GM23248 (cell line): ENCODE measurements at places on chromosomes 1 and 21.

- DNase-seq, result peak; percentile 22
These were observed 233.8 kb upstream of the JUN start for GRCh38 chr1:59017501-59018231.

DNA sequence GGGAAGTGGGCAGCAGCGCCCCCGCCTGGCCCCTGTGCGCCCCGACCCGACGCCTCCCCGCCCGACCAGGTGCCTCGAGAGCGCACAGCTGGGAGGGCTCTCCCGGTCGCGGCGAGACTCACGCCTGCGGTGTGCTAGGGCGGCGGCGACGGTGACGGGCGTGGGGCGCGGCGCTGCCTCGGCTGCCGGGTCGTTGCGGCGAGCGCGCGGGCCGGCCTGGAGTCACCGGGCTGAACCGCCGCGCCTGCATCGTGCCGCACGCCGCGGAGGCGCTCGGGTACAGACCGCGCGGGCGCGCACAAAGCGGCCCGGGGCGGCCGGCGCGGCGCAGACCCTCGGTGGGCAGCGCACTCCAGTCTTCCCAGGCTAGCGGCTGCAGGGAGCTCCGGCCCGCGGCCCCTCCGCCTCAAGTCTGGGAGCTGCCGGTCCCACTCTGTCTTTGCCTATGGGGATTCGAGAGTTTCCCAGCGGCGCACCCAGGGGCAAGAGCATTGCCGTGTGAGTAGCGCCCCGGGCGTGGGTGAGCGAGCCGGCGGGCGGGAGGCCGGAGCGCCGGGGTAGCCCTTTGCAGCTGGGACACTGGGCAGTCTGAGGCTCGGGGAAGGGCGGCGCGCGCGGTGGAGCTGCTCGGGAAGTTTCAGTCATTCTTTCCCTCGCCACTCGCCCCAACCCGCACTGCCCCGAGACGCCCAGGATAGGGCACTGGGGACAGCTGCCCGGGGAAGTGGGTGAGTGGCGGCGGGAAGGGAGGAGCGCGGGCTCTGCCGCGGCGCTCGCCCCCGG is at the start of gene SLC35F3:
TSS of gene SLC35F3 (plus strand) at position 44 of the 783 bp plus-strand sequence.
- peak; percentile 6 for DNase-seq

- DNase-seq, result no peak
These were observed 59.5 kb upstream of the SLC2A1 start for GRCh38 chr1:43018121-43018520.

- no peak for DNase-seq
These were observed 970 bp downstream of the TNFRSF1B start for GRCh38 chr1:12167493-12168429.

DNA sequence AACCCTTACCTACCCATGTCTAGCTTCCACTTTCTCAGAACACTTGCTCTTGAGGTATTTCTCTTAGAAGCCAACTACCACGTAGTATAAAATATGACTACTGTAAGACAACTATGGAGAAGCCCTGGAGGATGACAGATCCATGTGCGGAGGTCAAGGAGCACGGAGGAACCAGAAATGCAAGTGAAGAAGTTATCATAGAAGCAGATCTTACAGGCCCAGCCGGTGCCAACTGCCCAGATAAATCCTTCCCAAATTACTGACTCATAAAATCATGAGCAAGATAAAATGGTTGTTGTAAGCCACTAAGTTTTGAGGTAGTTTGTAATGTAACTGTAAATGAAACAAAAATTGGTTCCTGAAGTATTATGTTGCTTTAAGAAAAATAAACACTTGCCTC is 12.6 kb downstream of the GTF2B start:
- peak; percentile 45 for DNase-seq

- no peak for DNase-seq
These were observed 25.2 kb downstream of the S1PR1 start for GRCh38 chr1:101262060-101262459.

- no peak for DNase-seq
These were observed 8.5 kb upstream of the S100B start for GRCh38 chr21:46613391-46613790.
